Activated CD4-positive, alpha-beta T cell treated with anti-CD3 and anti-CD28 coated beads for 36 hours (primary cell): ENCODE measurements at places on chromosomes 11 and 22. TPM values are rescaled to one million over a fixed set of nuclear protein-coding genes. Genes with fewer than 3 reads are reported as not detected.

OR5P2 gene
- not detected for total RNA-seq

GDPD4 gene
- total RNA-seq: not detected

MYOD1 gene
- not detected for total RNA-seq

- peak; percentile 79 for DNase-seq
Observed at GRCh38 chr22:33049119-33049729, 9.0 kb downstream of the SYN3 start.

GRCh38 chr11:126491092-126491491 is 135.6 kb downstream of the ST3GAL4 start:
- no peak for DNase-seq

C11orf16 gene
- total RNA-seq: not detected

OR56A1 gene
- not detected for total RNA-seq

RANBP1 gene
- 506 TPM for total RNA-seq

CDKN1C gene
- total RNA-seq: 0.53 TPM

BEST1 gene
- total RNA-seq: 0.37 TPM

DNA sequence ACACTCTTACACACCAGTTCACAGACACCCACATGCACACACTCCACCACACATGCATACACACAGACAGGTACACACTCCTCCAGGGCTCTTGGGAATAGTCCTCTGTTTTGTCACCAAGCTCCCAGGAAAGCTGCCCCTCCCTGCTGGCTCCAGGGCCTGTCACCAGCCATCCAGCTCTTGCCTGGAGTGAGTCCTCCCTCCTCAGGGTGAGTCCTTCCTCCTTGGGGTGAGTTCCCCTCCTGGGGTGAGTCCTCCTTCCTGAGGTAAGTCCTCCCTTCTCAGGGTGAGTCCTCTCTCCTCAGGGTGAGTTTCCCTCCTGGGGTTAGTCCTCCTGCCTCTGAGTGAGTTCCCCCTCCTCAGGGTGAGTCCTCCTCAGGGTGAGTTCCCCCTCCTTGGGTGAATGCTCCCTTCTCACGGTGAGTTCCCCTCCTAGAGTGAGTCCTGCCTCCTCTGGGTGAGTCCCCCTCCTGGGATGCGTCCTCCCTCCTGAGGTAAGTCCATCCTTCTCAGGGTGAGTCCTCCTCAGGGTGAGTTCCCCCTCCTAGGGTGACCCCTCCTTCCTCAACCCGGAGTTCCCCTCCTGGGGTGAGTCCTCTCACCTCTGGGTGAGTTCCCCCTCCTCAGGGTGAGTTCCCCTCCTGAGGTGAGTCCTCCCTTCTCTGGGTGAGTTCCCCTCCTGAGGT is 100.6 kb upstream of the FGF3 start:
- no peak for DNase-seq

MOGAT2 gene
- not detected for total RNA-seq

DNA sequence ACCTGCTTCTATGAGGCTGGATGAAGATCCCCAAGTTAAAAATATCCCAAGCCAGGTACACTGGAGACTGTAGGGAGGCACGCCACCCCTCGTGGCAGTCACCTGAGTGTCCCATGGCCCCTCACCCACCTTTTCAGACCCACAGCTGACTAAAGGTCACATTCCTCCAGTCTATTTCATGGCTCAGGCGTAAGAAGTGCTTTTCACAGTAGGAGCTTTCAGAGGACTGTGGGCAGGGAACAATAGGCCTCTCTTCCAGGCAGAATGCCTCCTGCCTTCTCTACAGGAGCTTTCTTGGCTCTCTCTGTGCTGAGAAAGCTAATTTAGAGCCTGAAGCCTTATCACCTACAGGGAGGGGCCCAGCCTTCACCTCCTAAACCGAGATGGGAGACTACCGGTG is 73.8 kb downstream of the C11orf58 start:
- DNase-seq: no peak

DNA sequence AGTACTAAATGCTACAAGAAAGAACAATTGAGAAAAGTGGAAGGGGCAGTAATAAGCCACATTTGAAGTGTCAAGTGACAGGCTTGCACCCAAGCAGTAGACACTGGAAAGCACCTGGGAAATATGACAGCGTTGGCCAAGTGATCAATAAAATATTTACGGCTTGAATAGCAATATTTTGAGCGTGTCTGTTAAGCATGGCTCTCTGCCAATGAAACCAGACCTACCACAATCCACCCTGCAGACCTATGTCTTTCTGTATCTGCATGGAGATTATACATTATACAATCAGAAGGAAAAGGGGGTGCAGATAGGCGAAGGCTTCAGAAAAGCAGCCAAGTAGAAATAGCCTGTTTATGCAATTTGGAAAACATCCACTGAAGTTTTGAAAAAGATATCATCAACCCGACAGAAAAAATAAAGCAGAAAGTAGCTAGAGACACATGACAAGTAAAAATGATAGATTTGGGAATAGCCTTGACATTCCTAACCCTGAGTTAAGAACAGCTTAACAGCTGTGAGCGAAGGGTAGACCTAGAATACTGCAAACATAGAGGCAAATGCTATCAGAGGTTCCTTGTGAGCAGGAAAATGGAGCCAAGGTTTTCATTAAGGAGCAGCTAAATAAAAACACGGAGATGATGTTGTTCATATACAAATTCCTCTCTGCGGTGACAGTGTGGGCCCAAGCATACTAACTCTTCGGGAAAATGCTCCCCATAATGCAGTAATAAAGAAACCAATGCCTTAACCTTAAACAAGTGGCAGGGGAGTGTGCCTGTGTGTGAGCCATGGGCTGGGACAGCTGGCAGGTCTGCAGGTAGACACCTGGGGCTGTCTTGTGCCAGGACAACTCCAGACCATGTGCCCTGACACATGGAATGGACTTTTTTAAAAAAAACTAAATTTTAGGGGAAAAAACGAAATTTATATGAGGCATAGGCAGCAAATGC is 71.3 kb downstream of the ETS1 start:
- DNase-seq: no peak

OR52D1 gene
- not detected for total RNA-seq

SCGB1C1 gene
- not detected for total RNA-seq

- DNase-seq: no peak
Observed at GRCh38 chr22:24086310-24086709, 75.2 kb downstream of the CABIN1 start.

SSH3 gene
- total RNA-seq: 11.1 TPM

- DNase-seq: no peak
Observed at GRCh38 chr11:68118706-68119448, 2.3 kb downstream of the CHKA start.

DNA sequence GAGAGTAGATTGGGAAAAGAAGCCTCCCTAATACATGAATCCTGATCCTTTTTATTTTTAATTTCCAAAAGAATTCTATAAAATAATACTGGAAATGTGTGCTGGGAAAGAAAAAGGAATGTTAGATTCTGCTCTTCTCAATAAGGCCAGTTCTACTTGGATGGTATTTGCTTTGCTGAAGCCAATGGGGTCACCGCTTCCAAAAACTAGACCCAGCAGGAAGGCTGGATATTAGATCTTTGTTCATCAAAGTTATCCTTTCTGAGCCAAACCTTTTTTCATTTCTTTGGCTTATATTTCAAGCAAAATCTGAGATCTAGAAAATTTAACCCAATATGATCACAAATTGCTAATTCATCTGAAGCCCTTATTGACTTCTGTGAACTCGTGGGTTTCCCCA is 41.4 kb downstream of the SCUBE2 start:
- no peak for DNase-seq

MRGPRE gene
- not detected for total RNA-seq

LRP4 gene
- 0.18 TPM for total RNA-seq

NCAM1 gene
- 0.09 TPM for total RNA-seq

- DNase-seq: peak; percentile 52
Observed at GRCh38 chr11:69971741-69972140, 106.4 kb upstream of the ANO1 start.

THAP7 gene
- total RNA-seq: 25.1 TPM

DNA sequence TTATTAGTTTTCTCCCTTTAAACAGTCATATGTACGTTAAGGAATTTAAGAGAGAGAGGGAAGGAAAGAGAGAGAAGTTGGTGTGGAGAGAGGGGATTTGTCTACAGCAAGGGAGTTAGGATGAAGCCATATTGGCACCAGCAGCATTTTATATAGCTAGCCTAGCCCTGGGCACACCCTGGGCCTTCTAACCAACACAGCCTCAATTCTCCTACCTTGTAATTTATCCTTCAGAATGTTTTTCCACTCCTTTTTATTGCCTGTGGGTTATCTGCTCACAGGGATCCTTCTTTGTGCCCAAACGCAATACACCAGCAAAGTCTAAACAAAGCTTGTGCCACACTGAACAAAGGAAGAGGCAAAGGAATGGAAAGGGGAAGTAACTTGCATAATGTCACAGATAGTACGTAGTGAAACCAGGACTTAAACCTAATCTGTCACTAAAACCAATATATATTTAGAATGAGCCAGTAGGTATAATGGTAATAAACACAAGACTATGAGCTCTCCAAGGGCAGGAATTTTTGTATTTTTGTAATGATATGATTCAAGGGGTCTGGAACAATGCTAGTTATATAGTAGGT is 613.8 kb upstream of the TENM4 start:
- no peak for DNase-seq

VPREB1 gene
- not detected for total RNA-seq

- DNase-seq: peak; percentile 54
Observed at GRCh38 chr11:65576232-65576866, 496 bp downstream of the EHBP1L1 start.

ACRV1 gene
- total RNA-seq: not detected

DNA sequence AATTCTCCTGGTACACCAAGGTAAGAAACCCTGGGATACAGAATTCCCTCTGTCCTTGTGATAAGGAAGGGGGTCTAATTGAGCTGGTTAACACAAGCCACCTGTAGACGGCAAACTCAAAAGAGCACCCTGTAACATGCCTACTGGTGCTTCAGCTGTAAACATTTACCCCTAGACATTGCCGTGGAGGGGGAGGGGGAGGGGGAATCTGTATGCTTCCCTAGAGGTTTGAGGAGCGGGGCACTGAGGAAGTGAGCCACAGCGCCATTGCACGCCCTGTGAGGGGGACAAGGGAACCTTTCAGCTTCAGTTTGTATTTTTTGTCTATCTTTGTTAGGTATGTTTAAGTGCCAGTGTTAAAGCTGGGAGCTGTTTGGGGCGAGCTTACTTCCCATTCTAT is 99.8 kb downstream of the AASDHPPT start:
- DNase-seq: no peak

GRCh38 chr22:43514476-43515157 is 102.8 kb downstream of the MPPED1 start:
- no peak for DNase-seq

- DNase-seq: no peak
Observed at GRCh38 chr11:125025968-125026367, 37.1 kb upstream of the SLC37A2 start.

GRCh38 chr11:5719703-5720495 is 16.3 kb upstream of the OR56B1 start:
- DNase-seq: no peak

DNA sequence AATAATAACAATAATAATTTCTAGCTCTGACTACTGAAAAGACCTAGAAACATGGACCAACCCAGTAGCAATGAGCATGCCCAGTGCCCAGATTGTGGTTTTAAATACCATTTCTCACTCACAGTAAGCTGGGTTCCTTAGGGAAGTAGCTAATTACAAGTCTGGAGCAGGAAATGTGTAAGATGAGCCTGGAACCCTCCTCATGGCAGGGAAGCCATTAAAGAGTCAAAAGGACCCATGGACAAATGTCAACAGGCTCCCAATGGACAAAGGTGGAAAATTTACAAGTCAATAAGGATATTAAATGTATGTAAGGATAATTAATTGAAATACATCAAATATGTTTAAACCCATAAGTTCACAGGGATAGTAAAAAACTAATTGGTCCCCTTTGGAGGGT is 10.6 kb upstream of the CSNK2A3 start:
- DNase-seq: no peak

YWHAH gene
- 83.2 TPM for total RNA-seq

C11orf87 gene
- not detected for total RNA-seq

- DNase-seq: peak; percentile 23
Observed at GRCh38 chr11:3894128-3894731, 38.8 kb downstream of the STIM1 start.

DNA sequence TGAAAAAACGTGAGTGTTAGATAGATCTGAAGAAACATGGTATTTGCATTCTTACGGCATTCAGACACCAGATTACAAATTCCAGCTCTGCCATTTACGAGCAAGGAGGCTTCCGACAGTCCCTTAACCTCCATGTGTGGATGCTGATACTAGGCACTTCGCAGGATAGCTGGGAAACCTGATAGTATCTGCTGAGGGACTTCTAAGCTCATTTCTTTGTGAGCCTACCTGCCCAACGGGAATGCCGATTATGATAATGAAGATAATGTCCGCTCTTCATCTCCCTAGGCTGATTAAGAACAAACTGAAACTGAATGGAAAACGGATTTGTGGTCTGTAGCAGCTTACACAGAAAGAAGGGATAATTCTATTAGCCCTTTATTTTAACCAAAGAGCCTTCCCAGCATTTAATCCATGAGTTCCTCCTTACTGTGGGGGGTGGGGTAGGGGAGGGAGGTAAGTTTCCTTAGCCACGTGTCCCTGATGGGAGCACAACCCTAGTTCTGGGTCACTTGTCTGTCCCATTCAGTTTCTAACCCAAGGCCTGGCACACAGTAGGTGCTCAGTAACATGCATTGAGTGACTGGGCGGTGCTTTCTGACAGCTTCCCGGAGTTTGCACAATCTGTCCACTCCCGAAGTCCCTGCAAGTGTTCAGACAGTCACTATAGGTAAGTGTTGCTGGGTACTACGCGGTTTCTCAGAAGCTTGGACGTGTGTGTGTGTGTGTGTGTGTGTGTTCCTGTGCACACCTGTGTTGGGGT is 39.2 kb downstream of the CD6 start:
- DNase-seq: no peak

GRCh38 chr11:64331569-64332371 is 8.2 kb upstream of the CCDC88B start:
- DNase-seq: peak; percentile 90

INPP5J gene
- 0.23 TPM for total RNA-seq

GAL gene
- total RNA-seq: 2.2 TPM

DNA sequence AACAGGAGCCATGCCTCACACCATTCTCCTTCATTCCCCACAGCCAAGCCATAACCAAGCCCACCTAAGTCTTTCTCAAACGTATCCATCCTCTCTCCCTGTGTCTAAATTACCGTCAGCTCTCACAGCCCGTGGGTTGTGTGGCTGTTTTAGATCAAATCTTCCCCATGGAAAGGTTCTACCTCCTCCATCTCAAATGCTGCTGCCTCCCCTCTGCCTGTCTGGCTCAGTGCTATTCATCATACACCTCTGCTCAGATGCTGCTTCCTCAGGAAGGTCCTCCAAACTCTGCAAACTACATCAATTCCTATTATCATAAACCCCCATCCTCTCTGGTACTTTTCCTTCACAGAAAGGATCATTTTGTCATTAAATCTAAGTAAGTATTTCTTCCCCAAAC is 15.1 kb downstream of the NFRKB start:
- no peak for DNase-seq

PTPRCAP gene
- total RNA-seq: 80.1 TPM

- DNase-seq: no peak
Observed at GRCh38 chr11:124954590-124954955, 571 bp downstream of the CCDC15 start.

DNA sequence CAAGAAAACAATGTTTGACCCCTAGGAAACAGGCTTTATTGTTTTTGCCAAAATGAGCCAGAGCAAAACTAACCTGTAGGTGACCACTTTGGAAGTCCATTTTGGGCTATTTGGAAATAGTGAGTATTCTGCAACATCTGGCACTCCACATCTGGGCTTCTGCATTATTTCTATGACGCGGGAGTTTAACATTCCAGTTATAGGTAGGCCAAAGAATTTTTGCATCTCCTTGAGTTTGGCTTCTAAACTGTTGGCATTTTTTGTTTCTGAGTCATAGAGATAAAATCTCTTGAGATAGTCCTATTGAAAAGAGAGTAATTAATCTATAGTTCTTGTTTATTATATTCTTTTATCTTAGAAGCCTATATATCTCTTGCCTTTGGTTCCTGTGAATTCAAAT is 2.9 kb downstream of the MMP7 start:
- no peak for DNase-seq

RASGRP2 gene
- total RNA-seq: 5.6 TPM
